ENCODE measurements at places on chromosomes 5 and 9. TPM values are rescaled to one million over a fixed set of nuclear protein-coding genes. Genes with fewer than 3 reads are reported as not detected.

DNA sequence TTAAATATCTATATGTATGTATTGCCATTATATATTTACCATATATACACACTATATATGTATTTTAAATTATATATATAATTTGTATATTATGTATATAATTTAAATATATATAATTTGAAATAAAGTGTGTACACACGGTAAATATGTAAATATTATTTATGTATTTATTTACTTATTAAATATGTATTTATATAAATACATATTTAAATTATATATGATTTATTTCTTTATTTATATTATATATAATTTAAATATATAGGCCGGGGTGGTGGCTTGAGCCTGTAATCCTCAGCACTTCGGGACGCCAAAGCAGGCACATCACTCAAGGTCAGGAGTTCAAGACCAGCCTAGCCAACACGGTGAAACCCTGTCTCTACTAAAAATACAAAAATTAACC is 31.3 kb upstream of the LHFPL2 start:
- DNase-seq, result no peak

Gene GOLGA1
- total RNA-seq, result 25.9 TPM

DNA sequence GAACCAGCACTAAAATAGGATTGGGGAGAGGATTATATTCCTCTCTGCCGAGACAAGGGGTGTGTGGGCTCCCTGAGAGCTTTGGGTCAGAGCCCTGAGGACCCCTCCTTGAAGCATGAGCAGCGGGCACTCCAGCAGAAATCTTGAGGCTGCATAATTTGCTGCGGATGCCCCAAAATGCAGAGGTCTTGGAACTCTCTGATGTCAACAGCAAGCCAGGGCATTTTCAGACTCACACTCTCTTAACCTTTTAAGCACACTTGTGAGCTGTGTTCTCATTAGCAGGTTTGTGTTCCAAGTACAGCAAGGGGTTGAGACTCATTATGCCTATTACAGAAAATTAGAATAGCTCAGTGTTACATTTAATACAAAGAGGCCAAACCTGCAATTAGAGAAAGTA is 513.0 kb upstream of the ADAMTS16 start:
- DNase-seq, result no peak

DNA sequence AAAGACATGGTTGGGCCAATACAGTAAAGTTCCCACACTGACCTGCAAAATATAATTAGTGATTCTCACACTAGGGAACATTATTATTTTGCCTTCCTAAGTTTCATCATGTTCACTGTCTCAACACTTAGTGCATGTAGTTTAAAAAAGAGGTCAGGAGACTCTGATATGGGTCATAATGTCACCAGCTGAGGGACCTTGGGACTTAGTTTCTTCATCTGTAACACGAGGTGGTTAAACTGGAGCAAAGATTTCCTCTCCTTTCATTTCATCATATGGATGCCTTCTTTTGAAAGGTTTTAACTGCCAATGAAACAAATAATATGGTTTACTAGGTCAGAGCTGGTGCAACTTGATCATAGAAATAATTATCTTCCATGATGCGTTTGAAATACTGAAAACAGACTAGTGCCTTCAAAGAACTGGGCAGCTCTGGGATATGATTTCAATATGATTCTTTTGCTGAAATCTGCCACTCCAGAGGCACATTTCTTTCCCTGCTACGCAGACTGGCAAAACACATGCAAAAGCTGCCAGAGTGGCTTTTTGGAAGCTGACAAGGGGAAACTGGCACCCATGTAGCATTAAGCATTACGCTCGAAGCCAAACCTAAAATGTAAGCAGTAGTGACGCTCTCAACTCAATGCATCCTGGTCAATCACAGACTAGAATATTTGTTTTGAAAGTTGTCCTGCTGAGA is 20.8 kb downstream of the RETREG1 start:
- no peak for DNase-seq

DNA sequence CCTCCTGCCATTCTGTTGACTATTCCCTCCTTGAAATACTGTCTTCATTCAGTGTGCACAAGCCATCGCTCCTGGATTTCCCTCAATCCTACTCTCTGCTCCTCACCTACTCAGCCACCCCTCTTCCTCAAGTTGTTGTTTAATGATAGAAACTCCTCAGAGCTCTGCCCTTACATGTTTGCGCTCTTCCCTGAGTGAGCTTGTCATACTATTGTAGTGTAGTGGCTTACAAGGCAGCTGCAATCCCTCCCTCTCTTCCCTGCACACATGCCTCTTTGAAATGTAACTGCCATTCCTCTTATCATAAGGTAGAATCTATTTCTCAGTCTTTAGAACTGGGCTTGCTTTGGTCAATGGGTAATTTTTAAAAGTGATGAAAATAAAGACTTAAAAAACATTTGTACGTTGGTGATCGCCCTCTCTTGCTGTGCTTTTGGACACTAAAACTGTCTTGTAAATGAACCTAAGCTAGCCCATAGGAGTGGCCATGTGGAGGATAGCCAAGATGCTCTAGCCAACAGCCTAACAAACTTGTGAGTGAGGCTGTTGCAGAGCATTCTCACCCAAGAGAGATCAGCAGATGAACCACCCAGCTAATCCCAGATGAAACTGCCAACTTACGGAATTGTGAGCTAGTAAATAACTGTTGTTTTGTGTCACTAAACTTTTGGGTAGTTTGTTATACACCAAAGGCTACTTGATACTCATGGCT is 18.1 kb upstream of the SMAD5 start:
- no peak for DNase-seq

Measured in SK-MEL-5 (cell line).